ENCODE measurements at places on chromosomes 5 and 9.

GRCh38 chr9:107213561-107214028 lies 69.5 kb upstream of the RAD23B start:
- no peak for DNase-seq

- no peak for DNase-seq
Measured at GRCh38 chr5:109016300-109016699, 268.6 kb downstream of the FER start.

DNA sequence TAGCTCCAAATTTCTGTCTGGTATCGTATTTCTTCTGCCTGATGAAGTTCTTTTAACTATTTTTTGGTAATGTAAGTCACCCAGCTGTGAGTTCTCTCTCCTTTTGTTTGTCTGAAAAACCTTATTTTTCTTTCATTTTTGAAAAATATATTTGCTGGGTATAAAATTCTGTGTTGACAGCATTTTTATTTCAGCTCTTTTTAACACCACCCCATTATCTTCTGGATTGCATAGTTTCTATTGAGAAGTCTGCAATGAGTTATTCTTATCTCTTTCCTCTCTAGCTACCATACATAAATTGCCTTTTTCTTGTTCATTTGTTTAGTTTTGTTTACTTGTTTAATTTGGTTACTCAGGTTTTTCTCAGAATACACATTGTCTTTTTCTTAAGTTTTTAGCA lies 109.1 kb downstream of the NSG2 start:
- no peak for DNase-seq

- DNase-seq: no peak
Measured at GRCh38 chr5:90226433-90227099, 183.0 kb downstream of the CETN3 start.

DNA sequence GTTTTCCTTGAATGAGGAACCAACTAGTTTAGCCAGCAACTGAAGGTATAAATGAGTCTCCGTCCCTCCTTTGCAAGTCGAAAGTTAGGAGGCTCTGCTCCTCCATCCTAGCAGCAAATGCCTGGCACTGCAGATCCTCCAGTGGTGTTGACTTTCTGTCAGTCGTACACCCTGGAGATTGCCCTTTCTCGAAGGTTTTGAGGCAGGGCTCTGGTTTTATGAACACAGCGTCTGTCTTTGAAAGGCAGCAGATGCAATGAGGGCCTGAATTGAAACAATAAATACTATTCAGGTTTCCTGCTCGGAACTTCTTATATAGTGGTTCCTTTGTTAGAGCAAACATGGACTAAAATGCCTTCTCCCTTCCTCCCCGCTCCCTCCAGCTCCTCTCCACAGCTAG lies 284.0 kb downstream of the TMEM38B start:
- no peak for DNase-seq

DNA sequence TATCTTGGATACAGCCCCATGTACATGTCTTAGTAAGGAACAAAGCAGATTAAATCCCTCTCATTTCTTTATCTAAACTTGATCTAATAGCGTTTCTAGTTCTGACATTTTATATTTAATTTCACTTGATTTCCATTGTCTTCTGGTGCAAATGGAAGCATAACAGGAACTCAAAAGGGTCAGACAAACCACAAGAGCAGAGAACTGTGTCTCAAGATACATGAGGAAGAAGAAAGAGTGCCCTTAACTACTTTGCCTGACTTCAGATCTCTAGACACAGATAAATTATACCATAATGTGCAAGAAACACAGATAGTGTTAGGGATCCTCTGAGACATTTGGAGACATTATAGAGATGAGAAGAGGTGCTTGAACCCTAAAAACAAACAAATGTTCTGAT lies 20.7 kb upstream of the STX17 start:
- DNase-seq: no peak

GRCh38 chr9:134641173-134641989 lies at the start of gene COL5A1:
COL5A1 (plus strand) TSS chr9:134641803; CDS start chr9:134642188, 385 bp downstream.
- DNase-seq: no peak

- no peak for DNase-seq
Measured at GRCh38 chr5:74016373-74016772, 390.4 kb downstream of the ARHGEF28 start.

DNA sequence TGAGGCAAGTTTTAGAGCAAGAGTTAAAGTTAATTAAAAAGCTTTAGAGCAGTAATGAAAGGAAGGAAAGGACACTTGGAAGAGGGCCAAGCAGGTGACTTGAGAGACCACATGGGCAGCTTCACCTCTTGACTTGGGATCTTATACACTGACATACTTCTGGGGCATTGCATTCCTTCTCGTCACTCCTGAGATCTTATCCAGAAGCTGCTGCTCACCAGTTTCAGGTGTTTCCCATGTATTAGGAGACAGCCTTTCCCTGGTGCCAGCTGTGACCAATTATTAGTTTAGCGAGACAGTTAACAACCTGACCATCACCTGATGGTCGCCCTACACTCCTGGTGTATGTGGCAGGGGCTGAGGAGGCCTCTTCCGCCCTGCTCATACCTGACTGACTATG lies 382.1 kb downstream of the KDM4C start:
- no peak for DNase-seq

GRCh38 chr5:91301106-91301846 lies 81.8 kb downstream of the ARRDC3 start:
- no peak for DNase-seq

DNA sequence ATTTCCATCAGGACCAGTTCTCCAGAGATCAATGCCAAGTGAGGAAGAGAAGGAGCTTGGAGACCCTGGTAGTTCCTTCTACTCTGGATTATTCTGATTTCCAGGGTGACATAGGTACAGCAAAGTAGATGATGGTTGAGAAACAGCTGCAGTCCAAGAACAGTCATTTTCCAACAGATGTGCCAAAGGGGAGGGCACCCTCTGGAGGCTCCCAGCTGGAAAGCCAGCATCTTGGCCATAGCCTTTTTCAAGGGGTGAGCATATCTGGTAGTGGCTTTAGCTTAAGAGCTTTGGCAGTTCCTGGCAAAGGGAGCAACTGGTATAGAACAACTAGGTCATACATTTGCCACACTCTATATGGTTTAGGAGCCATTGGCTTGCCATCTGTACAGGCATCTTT lies 492.7 kb downstream of the RASEF start:
- no peak for DNase-seq

DNA sequence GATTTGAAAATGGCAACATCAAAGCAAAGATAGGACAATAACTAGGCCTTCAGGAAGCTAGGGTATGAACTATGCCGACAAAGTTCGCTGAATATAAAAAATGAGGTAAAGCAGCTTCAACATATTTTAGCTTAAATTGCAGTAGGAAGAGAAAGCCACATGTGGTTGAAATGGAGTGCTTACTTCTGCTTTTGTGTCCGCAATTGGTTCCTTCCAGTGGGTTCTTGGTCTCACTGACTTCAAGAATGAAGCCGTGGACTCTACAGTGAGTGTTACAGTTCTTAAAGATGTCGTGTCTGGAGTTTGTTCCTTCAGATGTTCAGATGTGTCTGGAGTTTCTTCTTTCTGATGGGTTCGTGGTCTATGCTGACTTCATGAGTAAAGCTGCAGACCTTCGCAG lies 95.2 kb downstream of the APTX start:
- DNase-seq: no peak

DNA sequence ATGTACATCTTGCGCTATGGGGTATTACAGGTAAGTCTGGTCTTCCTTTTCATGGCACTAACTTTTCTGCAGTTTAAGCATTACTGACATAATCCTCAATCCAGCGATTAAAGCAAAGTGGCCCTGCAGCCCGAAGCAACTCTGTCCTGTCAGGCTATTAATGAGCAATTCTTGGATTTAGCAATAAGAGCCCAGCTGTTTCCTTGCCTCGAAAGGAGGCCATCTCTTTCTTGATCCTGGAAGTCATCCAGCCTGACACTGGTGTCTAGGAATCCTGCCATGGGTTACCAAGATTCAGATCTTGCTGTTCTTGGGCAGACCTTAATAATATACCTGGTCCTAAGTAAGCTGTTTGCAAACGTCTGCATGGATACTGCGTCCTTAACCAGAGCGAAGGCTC lies 102.0 kb downstream of the RFK start:
- DNase-seq: no peak

GRCh38 chr5:98106116-98107031 lies 667.1 kb upstream of the RGMB start:
- DNase-seq: no peak

DNA sequence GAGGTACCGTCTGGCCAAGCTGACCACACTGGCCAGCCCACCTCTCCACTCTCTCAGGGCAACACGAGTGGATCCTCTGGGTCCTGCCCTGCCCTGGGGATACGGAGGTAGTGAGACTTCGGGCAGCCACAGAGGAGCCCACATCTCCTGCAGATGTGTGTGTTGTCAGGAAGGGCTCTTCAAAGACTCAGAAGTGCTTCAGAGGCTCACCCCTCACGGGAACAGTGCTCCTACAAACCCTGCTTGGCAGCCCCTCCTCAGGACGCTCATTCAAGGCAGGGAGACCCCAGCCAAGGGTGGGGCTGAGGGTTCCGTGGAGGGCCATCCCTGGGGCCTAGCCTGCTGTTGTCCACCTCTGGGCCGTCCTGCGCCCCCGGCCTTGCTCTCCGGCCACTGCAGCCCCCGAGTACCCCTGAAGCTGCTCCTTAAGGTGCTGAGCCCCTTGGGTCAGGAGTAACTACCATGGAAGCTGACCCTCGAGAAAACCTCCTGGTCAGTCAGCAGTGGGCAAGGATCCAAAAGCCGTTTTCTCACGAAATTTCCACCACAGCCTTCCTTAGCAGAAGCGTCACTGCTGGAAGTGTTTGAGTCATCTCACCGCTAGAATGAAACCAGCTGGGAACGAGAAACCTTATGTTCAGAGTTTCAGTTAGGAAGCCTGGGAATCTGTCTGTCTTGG lies 23.2 kb upstream of the LRRC14B start:
- no peak for DNase-seq

DNA sequence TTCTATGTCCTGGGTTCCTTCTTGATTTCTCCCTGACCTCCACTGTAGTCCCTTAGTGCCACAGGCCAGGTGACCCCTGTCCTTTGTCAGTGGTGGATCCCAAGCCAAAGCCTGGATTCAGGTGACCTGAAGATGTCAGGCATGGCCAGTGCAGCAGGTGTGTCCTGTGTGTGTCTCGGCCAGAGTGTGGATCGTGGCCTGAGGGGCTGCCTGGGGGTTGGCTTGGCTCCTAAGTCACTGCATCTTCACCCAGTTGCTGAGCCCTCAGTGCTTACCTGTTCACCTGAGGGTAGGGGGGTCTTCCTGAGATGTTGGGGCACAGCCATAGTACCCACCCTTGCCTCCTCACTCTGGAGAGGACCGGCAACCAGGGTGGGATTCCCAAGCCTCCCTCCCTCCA lies 61.8 kb upstream of the PITX1 start:
- DNase-seq: no peak

DNA sequence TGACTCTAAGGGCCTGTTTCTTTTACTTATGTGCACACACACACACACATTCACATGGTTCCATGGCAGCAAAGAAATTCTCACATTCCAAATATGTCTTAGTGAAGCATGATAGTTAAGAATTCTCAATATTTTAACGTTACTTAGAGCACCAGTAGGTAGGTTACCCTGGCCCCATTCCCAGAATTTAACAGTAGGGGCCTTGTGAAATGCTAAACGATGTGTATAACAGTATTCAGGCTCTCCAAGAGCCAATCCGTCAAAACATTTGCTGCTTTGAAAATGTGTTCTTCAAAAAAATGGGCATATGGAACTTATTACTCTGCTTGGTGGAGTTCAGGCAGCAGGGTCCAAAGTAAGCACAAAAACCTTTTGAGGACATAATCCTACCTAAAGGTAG lies 93.7 kb upstream of the DAB2 start:
- DNase-seq: no peak

DNA sequence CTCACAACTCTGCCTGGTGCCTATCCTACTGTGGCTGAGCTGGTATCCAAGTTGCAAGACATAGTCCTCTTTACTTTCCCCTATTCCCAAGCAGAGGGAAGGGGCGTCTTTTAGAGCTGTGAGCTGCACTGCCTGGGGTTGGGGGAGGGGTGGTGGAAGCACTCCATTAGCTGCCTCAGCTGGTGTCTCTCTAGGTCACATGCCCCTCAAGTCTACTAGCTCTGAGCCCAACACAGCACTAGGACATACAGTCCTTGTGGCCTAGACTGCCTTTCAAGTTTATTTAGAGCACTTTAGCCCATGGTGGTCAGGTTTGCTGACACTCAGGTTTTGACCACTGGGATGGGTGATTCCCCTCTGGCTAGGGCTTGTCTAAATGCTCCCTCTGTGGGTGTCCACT lies 54.7 kb downstream of the SREK1 start:
- DNase-seq: no peak

GRCh38 chr5:112584781-112585180 lies 152.9 kb upstream of the APC start:
- DNase-seq: no peak

DNA sequence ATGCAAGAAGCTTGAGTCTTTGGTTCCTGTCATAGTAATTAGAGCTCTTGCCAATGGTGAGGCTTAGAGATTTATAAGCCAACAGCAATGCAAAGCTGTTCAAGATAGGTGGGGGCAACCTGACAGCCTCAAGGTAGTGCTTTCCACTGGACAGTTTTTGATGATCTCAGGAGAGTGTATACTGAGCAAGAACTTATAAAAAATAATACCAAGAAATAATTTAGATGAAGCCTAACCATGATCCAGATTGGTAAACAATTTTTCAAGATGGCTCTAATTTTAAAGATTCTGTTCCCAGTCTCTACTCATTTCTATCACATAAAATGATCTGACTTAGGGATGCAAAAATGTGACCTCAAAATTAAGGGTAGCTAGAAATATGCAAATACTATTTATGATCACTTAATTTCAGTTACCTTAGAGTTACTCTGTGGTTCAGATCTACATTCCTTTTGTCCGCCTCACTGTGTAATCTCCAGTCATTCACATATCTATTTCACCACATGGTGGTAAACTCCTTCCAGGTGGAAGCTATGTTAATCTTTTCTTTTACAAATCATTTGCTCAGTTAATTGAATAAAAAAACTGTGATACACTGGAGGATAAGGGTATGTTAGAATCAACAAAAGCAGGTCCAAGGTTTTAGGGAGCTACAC lies 1228.0 kb upstream of the C9orf72 start:
- DNase-seq: no peak

DNA sequence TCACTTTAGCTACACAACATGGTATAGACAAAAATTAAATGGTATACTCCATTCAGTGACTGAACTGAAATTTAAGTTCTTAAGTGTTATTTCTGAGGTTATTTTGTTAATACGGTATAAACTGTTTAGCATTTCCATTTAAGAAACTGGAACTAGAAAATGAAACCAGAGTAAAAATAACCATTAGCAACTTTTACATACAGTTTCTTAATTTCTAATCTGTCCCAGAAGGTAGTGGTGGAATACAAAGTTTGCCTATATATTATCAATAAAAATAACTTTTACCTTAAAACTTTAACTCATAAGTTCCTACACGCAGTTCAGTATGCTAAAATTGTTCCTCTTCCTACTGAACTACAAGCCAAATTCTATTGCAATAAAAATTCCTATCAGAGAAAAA lies 10.3 kb downstream of the GOLPH3 start:
- DNase-seq: no peak

- DNase-seq: no peak
Measured at GRCh38 chr5:170293273-170293672, 4.3 kb downstream of the LCP2 start.

GRCh38 chr9:99490729-99491128 lies 268.6 kb downstream of the SEC61B start:
- no peak for DNase-seq
